Activated CD8-positive, alpha-beta memory T cell treated with anti-CD3 and anti-CD28 coated beads, Interleukin-2, amount 10 ng/mL, durations not matched to agents 7 days and 5 days (primary cell): ENCODE measurements at places on chromosomes 5 and 9. TPM values are rescaled to one million over a fixed set of nuclear protein-coding genes. Genes with fewer than 3 reads are reported as not detected.
A peak's percentile ranks its signal among the peaks of the same experiment; 100 is the strongest.

GRM6 gene
- total RNA-seq: not detected

BSPRY gene
- 6.0 TPM for total RNA-seq

INSL4 gene
- not detected for total RNA-seq

C5orf15 gene
- total RNA-seq: 25.7 TPM

TLX3 gene
- not detected for total RNA-seq

GRCh38 chr9:138003485-138004190 lies 126.1 kb downstream of the CACNA1B start:
- no peaks in the 10 kb centered on the region for H3K36me3 ChIP-seq
- H3K4me1 ChIP-seq: no peaks in the 10 kb centered on the region
- no peak for DNase-seq
- no peak overlapping the region for H3K4me3 ChIP-seq

GRCh38 chr5:9544056-9544455 lies 1.8 kb downstream of the SEMA5A start:
- H3K4me3 ChIP-seq: no peak overlapping the region
- peaks cover 26% of the 10 kb centered on the region for H3K27me3 ChIP-seq
- H3K27ac ChIP-seq: no peak overlapping the region
- no peaks in the 10 kb centered on the region for H3K36me3 ChIP-seq
- DNase-seq: no peak
- no peaks in the 10 kb centered on the region for H3K4me1 ChIP-seq

DNA sequence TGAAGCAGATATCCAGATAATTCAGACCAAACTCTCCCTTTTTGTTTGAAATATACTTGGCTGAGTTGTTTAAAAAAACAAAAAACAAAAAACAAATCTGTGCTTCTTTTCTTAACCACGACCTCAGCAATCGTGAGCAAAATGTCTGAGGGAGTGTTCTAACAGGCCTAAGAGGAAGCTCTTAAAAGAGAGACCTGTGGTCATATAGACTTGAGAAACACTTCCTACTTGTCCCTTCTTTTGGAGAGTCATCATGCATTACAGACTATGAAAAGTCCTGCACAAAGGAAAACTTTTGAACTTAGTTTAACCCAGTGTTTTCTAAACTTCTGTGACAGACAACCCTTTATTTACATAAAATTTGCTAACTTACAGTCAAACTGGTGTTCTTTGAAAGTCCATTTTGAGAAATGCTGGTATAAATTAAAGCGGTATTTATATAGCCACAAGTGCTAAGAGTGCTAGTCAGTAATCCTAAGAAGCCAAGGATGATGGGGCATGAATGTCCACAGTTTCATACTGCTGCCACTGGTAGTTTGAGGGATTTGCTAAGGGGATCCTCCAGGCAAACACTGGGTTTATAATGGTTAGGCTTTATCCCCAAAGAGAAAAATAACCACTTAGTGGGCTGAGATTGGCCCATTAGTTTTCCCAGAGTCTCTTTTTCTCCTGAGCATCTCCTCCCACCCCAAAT lies 199.8 kb downstream of the LRRC70 start:
- H3K4me3 ChIP-seq: no peak overlapping the region
- peaks cover 8% of the 10 kb centered on the region for H3K27me3 ChIP-seq
- no peak overlapping the region for H3K27ac ChIP-seq
- no peak for DNase-seq
- no peaks in the 10 kb centered on the region for H3K36me3 ChIP-seq

DNA sequence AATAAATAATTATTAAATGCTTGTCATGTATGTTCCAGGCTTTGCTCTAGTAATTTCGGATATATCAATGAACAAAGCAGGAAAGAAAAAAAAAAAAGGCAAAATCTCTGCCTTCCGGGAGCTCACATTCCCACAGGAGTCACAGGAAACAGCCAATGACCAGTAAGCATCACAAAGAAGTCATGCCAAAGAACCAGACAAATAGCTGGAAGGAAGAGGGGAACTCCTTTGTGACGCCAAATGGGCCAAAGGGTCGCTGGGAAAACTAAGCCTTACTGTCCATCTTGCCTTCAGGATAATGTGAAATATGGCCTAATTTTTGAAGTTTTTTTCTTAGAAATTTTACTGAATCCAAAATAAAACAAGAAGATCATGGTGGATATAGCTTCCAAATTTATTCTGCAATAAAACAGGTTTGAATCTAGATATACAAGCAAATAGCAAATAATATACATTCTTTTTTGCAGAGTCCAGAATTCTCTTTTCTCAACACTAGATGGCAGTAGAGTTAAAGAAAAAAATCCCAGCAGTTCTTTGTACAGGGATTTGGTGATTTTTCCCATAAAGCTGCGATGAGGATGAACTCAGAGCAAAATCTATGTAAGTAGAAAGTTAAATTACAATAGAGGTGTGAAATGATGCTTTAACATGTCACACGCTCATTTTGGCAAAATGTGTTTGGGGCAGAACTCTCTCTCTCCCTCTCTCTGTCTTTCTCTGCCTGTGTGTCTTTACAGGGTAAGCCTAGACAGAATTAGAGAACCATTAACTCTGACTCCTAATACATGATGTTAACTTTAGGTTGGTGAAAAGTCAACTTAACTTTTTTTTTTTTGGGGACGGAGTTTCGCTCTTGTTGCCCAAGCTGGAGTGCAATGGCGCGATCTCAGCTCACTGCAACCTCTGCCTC lies 60.0 kb upstream of the TUT7 start:
- H3K27me3 ChIP-seq: peaks cover 7% of the 10 kb centered on the region
- H3K4me1 ChIP-seq: no peaks in the 10 kb centered on the region
- H3K27ac ChIP-seq: no peak overlapping the region
- no peaks in the 10 kb centered on the region for H3K36me3 ChIP-seq

DNA sequence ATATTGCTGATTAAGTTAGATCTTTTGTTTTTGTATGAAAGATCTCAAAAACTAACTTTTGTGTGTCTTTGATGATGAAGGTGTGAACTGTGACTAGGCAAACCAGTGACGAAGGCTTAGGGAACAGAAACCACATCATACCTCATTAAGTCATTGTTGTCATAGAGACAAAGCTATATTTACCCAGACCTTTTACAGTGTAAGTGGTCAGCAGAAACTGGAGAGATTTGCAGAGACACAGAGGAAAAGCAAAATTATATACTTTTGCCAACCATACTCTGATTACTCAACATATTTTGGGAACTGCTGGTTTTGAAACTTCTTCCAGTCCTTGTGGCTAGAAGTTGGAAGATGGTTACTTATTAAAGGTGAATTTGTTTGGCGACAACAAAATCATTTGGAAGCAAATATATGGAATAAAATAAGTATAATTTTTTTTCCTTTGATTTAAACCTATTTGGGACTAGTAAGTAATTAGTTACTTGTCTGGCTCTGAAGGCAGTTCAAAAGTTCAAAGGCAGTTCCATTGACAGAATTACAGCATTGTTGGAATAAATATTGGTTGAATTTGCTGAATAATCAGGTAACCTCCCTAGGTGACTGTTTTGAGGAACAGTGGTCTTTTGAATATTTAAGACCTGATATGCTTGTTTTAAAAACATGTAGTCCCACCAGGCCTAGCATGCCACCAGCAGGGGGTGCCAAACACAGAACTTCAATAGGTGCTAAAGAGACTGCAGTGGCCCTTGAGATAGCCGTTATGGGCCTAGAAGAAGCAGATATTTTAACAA lies 103.8 kb downstream of the RPS23 start:
- H3K27me3 ChIP-seq: no peaks in the 10 kb centered on the region
- H3K27ac ChIP-seq: peak overlapping the region; percentile 7
- peaks cover 3% of the 10 kb centered on the region for H3K36me3 ChIP-seq
- peak; percentile 78 for DNase-seq
- no peak overlapping the region for H3K4me3 ChIP-seq

DNA sequence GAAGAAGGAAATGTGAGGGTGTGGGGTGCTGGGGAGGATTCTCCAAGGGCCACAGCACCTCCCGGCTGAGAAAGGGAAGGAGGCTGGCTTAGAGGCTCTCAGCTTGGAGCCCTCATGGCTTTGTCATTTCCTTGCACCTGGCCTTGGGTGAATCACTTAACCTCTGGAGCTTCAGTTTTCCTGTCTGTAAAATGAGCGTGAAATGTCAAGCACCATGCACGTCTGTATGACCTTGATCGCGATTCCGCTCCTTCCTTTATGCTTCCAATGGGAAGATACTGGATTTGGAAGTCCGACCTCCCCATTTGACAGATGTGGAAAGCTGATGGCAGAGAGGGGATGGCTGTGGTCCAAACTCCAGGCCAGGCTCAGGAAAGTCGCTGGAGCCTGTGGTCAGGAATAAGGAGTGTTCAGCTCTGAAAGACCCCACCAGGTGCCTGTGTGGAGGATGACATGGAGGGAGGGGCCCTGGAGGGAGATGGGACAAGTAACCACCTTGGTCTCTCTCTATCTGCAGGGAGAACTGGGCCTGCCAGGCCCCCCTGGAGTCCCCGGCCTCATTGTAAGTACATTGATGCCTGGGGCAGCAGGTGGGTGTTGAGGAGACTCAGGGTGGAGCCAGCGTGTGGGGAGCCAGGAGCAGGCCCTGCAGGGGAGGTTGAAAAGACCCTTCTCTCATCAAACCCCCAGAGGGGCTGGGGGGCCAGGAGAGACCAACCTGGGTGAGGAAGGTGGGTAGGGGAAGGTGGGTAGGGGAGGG lies 66.5 kb downstream of the COL27A1 start:
- no peaks in the 10 kb centered on the region for H3K36me3 ChIP-seq
- H3K4me3 ChIP-seq: no peak overlapping the region
- no peaks in the 10 kb centered on the region for H3K4me1 ChIP-seq
- H3K27me3 ChIP-seq: no peaks in the 10 kb centered on the region
- no peak for DNase-seq

GRCh38 chr5:113089653-113090335 lies 113.2 kb downstream of the DCP2 start:
- no peak overlapping the region for H3K4me3 ChIP-seq
- H3K36me3 ChIP-seq: no peaks in the 10 kb centered on the region
- no peaks in the 10 kb centered on the region for H3K27me3 ChIP-seq
- peaks cover 4% of the 10 kb centered on the region for H3K4me1 ChIP-seq

- H3K27ac ChIP-seq: no peak overlapping the region
- DNase-seq: no peak
- peaks cover 21% of the 10 kb centered on the region for H3K4me1 ChIP-seq
- no peak overlapping the region for H3K4me3 ChIP-seq
Measured at GRCh38 chr9:4690144-4690543, 10.8 kb downstream of the CDC37L1 start.

GRCh38 chr5:149999359-149999758 lies 1.1 kb downstream of the TIGD6 start:
- no peaks in the 10 kb centered on the region for H3K27me3 ChIP-seq
- H3K4me3 ChIP-seq: peak overlapping the region; percentile 89
- peak overlapping the region; percentile 84 for H3K27ac ChIP-seq
- H3K36me3 ChIP-seq: peaks cover 11% of the 10 kb centered on the region
- no peak for DNase-seq
- H3K4me1 ChIP-seq: peaks cover 41% of the 10 kb centered on the region

- no peaks in the 10 kb centered on the region for H3K36me3 ChIP-seq
- no peak for DNase-seq
- H3K4me3 ChIP-seq: no peak overlapping the region
- H3K4me1 ChIP-seq: peaks cover 10% of the 10 kb centered on the region
Measured at GRCh38 chr5:65481171-65481581, 544 bp downstream of the ADAMTS6 start.

DNA sequence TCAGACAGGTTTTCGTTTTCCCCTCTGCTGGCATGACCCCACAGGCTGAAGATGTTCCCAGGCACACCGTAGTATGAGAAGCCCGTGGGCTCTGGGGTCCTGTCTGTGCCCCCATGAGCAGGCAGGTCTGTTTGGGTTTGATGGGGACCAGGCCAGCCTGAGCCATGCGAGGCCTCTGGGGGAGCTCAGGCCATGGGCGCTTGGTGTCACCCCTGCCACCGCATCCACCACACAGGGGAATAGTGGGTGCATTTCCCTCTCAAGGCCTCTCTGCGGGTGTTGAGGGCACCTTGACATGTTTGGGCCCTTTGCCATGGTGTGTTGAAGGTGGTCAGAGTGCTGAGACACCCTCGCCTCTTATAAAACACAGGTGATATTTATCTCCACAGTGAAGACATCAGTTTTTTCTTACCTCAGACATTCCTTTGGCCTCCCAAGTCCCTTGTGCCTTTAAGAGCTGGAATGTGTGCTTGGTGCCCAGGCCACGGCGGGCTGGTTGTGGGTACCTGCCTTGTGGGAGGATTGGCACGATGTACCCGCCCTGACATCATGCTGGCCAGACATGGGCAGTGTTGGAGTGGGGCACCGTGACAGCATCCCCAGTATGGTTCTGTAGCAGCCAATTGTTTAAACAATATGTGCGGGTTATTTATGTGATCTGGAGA lies 68.3 kb downstream of the WNK2 start:
- H3K4me3 ChIP-seq: no peak overlapping the region
- no peaks in the 10 kb centered on the region for H3K36me3 ChIP-seq
- no peak overlapping the region for H3K27ac ChIP-seq
- H3K4me1 ChIP-seq: no peaks in the 10 kb centered on the region
- H3K27me3 ChIP-seq: peaks cover 7% of the 10 kb centered on the region

GRCh38 chr5:145968970-145969713 lies 32.8 kb downstream of the SH3RF2 start:
- no peak overlapping the region for H3K27ac ChIP-seq
- DNase-seq: no peak
- peaks cover 14% of the 10 kb centered on the region for H3K27me3 ChIP-seq

DNA sequence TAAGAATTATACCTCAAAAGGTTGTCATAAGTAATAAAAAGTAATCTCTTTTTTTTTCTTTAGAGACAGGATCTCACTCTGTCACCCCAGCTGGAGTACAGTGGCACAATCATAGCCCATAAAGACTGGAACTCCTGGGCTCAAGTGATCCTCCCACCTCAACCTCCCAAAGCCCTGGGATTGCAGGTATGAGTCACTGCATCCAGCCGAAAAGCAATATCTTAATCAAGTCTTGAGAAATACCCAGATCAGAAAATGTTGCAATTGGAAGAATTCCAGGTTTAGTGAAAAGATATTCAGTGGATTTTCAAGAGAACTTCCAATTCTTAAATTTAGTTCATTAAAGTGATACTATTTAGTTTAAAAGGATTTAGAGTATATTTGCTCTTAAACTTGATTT lies 40.9 kb upstream of the IDNK start:
- no peaks in the 10 kb centered on the region for H3K4me1 ChIP-seq
- DNase-seq: no peak
- peaks cover 1% of the 10 kb centered on the region for H3K36me3 ChIP-seq
- H3K27ac ChIP-seq: no peak overlapping the region
- H3K4me3 ChIP-seq: no peak overlapping the region
